Activated T-helper 1 cell treated with anti-CD3 and anti-CD28 coated beads, Interleukin-2, amount 50 U/mL, for 16 hours (primary cell): ENCODE measurements at places on chromosomes 2 and 18.

GRCh38 chr2:241302759-241303651 lies 12.5 kb downstream of the HDLBP start:
- DNase-seq = no peak

- no peak for DNase-seq
Measured at GRCh38 chr18:10530852-10531251, 5.0 kb downstream of the NAPG start.

GRCh38 chr2:134411279-134411827 lies 157.5 kb downstream of the MGAT5 start:
- no peak for DNase-seq

DNA sequence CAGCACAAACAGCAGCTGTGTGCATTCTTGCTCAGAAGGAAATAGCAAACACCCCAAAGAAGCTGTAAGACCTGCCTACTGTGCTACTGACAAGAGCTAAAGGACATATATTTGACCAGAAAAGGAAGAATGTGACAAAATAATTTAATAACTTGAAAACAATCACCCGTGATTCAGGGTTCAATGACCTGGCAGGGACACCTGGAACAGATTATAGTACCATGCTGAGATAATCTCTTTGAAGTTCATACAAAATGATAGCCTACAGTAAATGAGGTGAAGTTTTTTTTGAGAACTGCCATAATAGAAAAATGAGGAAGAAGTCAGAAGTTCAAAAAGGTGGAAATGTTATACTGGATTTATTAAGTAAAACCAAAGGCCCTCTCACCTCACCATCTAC lies 324.8 kb upstream of the GULP1 start:
- no peak for DNase-seq

- no peak for DNase-seq
Measured at GRCh38 chr2:199366406-199366805, 91.3 kb downstream of the SATB2 start.

GRCh38 chr18:34787931-34788532 lies 77.9 kb downstream of the DTNA start:
- DNase-seq = no peak

- DNase-seq = no peak
Measured at GRCh38 chr2:33448220-33448899, 28.1 kb upstream of the RASGRP3 start.

- DNase-seq = no peak
Measured at GRCh38 chr2:85741833-85742455, 11.8 kb upstream of the ATOH8 start.

- no peak for DNase-seq
Measured at GRCh38 chr18:8703092-8703709, 2.2 kb upstream of the MTCL1 start.

GRCh38 chr18:48569139-48569914 lies 30.5 kb downstream of the CTIF start:
- no peak for DNase-seq

DNA sequence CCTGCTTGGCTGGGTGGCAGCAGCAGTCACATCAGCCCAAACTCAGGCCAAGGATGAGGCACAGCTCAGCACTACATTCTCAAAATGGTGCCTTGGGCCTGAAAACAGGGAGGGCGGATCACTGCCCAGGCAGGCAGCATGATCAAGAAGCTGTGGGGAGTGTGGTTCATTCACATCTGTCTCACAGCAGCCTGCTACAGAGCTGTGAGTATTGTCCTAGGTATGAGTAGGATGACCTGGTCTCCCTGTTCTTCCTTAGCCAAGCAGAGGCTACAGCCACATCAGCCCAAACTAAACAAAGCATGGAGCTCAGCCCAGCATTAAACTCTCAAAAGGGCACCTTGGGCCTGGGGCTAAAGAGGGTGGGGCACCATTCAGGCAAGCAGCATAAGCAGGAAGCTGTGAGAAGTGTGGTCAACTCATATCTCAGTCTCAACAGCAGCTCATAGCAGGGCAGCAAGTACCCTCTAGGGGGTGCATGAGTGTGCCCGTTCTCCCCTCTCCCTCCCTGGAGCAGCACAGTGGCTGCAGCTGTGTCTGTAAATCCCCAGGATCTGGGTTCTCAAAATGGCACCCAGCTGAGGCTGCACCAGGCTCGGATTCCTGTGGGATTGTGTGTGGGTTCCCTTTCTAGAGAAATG lies 139.6 kb downstream of the TRABD2A start:
- peak; percentile 19 for DNase-seq

- peak; percentile 75 for DNase-seq
Measured at GRCh38 chr18:11908182-11909060, at the start of gene MPPE1. MPPE1 (minus strand) TSS chr18:11908317; CDS start chr18:11897264, 11,053 bp downstream.

DNA sequence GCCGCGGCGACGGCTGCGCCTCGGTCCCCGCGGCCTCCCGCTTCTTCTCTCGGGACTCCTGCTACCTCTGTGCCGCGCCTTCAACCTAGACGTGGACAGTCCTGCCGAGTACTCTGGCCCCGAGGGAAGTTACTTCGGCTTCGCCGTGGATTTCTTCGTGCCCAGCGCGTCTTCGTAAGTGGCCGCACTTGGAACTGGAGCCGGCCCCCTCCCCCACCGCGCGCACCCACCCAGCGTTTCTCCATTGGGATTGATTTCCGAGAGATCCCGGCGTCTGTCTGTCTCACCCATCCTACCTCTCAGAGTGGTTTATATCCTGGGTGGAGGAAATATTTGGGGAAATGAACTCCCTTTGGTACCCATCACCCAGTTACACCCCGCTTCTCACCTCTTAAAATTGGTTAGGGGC lies 498 bp downstream of the ITGAV start:
- no peak for DNase-seq
